Activated CD4-positive, alpha-beta T cell treated with anti-CD3 and anti-CD28 coated beads, Interleukin-2, amount 10 ng/mL, durations not matched to agents 7 days and 5 days (primary cell): ENCODE measurements at places on chromosomes 13 and 19.

GRCh38 chr13:51397262-51397941, 55.4 kb downstream of the INTS6 start:
- DNase-seq: no peak

- DNase-seq: no peak
Measured at GRCh38 chr13:79547211-79548195, 66.5 kb downstream of the NDFIP2 start.

- DNase-seq: no peak
Measured at GRCh38 chr13:75308222-75308621, 173.7 kb downstream of the TBC1D4 start.

DNA sequence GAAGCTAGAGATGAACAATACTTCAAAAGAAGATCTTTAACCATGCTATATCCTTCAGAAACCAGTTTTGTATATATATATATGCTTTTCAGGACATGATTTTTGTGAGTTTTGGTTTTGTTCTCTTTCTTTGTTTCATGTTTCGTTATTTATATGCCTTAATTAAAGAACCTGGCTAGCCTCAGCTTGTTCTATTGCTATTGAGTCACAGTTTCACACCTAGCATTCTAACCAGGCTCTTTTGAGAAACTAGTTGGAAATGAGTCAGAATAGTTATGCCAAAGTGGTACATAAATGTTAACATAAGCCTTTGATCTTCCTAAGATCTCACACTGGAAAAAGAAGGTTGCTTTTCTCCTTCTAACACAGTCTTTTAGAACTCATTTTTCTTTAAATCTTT, 1925.2 kb downstream of the OLFM4 start:
- no peak for DNase-seq

DNA sequence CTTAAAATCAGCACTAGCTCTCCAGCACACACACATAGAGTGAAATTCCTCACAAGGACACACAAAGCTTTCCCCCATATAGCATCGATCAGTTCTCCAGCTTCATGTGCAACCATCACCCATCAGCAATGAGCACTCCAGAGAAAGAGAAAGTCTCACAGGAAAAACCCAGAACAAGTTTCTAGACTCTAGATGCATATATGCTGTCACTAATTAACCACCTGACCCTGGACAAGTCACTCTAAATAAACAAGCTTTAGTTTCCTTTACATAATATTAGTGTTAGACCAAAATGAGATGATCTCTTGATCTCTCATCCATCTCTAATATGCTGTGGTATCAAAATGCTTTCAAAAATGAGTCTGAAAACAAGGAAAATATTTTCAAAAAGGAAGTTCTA, 81.2 kb downstream of the TBC1D4 start:
- DNase-seq: no peak

- DNase-seq: no peak
Measured at GRCh38 chr13:113667771-113668490, 912 bp downstream of the GRK1 start.

GRCh38 chr19:31517224-31518180, 168.3 kb upstream of the TSHZ3 start:
- no peak for DNase-seq

GRCh38 chr19:45403781-45404556, 900 bp downstream of the PPP1R13L start:
- peak; percentile 75 for DNase-seq

GRCh38 chr19:17159466-17160393, 55.4 kb upstream of the USE1 start:
- no peak for DNase-seq

DNA sequence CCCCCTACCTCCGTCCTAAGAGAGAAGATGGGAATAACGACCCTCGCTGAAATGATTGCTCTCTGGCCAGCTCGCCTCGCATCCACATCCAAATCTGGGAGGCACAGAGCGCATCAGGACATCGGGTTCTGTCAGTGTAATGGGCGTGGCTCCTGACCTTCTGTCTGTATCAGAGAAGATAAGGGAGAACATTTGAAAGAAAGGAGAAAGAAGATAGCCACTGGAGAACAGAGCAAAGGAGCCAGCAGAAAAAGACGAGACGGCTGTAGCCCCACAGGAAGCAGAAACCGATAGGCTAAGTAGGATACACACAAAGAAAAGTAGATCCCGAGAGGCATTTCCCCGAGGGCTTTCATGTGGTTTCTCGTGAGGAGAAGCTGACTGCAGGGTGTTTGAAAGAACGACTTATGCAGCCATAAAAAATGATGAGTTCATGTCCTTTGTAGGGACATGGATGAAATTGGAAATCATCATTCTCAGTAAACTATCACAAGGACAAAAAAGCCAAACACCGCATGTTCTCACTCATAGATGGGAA, 14.0 kb upstream of the GJB2 start:
- no peak for DNase-seq

DNA sequence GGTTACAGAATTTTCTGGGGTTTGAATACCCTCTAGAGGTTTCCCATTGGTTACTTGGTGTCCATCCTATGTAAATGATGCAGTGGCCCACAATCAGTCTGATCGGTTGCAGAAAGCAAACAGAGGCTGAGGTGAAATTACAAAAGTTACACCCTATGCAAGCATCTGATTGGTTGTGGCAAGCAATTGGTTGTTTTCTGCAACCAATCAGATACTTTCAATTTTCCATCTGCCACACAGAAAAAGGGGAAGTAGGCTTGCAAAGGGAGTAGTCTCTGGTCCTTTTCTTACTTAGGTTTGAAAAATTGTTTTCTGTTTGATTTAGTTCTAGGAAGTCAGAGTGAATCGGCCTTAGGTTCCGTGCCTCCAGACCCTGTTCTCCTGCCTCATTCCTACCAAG, 93.1 kb downstream of the WTIP start:
- DNase-seq: no peak

DNA sequence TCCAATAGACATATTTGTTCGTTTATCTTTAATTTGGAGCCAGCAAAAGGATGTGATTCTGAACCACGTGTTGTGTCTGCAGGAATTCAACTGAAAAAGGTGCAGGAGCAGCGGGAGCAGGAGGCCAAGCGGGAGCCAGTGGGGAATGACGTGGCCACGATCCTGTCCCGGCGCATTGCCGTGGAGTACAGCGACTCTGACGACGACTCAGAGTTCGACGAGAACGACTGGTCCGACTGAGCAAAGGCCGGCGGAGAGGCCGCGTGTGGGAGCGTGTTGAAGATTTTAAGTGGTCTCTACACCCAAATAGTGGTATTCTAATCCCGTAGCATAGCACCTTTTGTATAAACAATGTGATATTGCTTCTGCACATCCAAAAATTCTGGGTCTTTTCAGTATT, 75.0 kb downstream of the GPR12 start:
- DNase-seq: no peak

- no peak for DNase-seq
Measured at GRCh38 chr19:6739883-6740588, 556 bp downstream of the TRIP10 start.

DNA sequence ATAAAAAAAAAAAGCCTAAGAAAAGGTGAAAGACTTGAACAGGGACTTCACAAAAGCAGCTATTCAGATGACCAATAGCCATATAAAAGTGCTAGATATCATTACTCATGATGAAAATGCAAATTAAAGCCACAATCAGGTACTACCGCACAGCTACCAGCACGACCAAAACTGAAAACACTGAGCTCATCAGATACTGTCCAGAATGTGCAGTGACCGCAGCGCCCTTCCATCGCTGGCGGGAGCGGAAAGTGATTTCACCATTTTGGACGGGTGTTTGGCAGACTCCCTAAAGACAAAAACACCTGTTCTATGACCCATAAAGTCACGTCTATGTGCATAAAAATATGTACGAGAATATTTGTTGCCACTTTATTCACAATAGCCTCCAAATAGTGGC, 60.7 kb downstream of the SLC6A16 start:
- DNase-seq: no peak

- DNase-seq: no peak
Measured at GRCh38 chr19:18264137-18264854, 10.0 kb downstream of the IQCN start.

DNA sequence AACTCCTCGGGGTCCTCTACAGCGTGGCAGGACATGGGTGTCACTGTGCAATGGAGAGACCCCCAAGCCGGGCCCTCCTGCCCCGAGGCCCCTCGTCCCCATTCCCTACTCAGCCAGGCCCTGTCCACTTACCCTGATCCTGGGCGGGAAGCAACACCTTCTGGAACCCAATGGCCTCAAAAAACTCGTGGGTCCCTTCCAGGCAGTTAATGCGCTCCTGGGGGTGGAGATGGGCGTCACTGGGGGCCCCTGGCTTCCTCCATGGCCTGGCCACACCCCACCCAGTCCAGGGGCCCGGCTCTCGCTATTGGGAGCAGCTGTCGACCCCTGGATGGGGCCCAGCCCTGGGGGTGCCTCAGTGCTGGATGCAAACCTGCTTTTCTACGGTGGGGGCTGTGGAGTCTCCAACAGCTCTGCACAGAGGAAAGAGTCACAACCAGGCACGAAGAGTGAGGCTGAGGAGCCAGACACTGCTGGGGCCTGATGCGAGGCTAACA, 10.8 kb downstream of the UBXN6 start:
- DNase-seq: no peak

GRCh38 chr13:94121686-94122085, 357.8 kb downstream of the DCT start:
- DNase-seq: no peak

DNA sequence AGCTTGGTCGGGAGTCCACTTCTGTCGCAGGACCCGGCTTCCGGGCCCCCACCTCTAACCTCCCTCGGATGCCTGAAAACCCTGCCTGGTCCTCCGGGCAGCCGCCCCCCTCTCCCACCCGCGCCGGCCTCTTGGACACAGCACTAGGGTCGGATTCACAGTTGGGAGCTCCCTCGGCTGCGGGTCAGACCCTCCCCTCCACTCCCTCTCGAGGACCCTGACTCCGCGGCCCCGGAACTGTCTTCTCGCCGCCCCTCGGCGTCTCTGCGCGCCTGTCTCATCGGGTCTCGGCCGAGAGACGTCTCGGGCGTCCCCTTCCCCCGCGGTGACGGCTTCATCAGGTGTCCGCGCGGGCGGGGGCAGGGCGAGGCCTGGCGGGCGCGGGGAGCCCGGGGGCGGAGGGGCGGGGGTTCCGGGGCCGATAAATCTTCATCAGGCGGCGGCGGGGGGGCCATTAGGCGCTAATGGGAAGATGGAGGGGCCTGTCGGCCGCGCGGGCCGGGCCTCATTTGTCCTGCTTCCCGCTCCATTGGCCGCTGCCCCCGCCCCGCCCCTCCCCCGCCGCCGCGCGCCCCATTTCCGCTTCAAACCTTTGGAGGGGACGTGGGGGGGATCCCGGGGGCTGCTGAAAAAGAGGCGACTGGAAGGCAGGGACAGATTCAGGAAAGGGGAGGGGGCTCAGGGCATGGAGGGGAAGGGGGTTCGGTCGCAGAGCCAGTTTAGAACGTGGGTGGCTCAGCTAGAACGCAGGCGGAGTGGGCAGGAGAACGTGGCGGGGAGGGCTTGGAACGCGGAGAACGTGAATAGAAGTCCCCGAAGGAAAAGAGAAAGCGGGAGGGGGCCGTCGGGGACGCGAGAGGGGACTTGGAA, 11.8 kb upstream of the ERFL start:
- DNase-seq: no peak

- no peak for DNase-seq
Measured at GRCh38 chr19:19103167-19103566, 35.1 kb downstream of the TMEM161A start.

- no peak for DNase-seq
Measured at GRCh38 chr19:7795555-7796161, 32.6 kb downstream of the CLEC4M start.

GRCh38 chr13:34046457-34046856, 228.5 kb downstream of the RFC3 start:
- DNase-seq: no peak

DNA sequence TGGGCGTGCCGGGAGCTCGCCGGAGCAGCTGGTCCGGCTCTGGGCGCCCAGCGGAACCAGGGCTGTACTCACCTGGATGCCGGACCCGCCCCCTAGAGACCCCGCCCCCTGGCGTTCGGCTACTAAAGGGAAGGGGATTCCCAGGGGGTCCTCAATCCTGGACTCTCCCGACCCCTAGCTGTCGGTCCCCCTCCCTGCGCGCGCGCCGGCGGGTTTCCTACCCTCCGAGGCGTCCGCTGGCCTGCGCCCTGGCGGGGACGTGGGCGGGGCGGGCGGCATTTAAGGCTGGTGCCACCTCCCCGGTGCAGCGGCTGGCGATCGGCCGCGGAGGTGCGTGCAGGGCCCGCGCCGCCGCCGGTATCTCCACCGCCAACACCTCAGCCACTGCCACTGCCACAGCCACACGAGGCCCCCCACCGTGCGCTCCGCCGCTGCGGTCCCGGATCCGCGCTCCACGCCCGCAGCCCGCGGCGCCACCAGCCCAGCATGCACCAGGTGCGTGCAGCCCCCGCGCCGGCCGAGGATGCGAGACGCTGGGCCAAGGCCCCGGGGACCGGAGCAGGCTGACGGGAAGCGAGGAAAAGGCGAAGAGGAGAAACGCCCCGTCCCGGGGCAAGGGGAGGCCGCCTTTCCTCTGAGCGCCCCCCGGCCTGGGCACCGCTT, at the start of gene ATP12A:
Gene ATP12A, plus strand, starts transcription at position 151 of the 663 bp plus-strand sequence. Its CDS starts 336 bp downstream, at position 487.
- DNase-seq: peak; percentile 22

DNA sequence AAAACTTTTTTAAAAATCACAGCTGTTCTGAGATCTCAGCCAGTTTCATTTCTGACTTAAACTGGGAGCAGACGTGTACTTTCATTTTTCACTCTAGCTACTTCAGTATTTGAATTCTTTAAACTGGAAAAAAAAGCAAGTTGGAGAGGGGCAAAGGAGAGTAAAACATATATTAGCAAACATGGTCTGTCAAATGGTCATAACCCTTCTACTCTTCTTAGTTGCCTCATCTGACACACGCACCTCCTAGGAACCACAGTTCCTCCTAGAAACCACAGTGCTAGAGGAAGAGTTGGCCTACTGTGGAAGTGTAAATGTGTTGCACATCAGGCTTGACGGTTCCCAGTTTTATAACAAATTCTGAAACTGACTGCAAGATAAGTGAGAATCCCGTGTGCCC, 47.2 kb downstream of the TM9SF2 start:
- DNase-seq: no peak

DNA sequence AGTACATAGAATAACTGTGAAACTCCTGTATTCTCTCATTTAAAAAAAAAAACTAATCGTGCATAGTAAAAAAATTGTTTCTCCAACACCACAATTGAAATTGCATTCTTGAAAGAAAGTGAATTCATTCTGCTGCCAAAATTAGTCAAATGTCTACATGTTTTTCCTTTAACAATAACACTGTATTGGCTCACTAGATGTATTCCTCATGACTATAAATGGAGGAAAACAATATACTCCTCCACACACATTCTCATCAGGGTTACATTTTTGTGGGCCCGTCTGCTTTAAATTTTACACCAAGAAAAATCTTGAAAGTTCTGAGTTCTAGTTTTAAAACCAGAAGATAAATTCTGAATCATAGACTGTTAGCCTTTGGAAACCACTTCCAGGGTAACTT, 233.6 kb downstream of the KLF12 start:
- DNase-seq: no peak

DNA sequence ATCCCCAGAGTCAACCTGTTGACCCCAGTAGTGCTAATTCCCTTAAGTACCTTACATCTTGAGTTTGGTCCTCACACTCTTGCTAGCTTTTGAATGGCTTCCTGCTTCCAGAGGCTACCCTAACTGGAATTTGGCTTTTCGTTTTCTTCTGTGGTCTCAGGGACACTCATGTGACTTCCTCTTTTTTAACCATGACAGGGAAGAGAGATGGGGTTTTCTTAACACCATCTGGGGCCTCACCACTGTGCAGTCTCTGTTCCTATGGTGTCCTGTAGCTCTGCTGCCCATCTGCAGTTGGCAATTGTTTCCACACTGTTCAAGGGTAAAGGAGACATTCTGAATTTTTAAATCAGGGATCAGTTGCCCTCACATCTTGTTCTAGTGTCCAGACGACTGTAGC, 66.7 kb downstream of the SLC10A2 start:
- DNase-seq: no peak

- DNase-seq: no peak
Measured at GRCh38 chr19:46118136-46118535, 6.4 kb downstream of the IGFL3 start.
